ENCODE measurements at places on chromosomes 6 and 20. TPM values are rescaled to one million over a fixed set of nuclear protein-coding genes. Genes with fewer than 3 reads are reported as not detected.

Gene HCRTR2
- total RNA-seq, result not detected

Gene CTAGE9
- total RNA-seq, result not detected

Gene OR2H1
- not detected for total RNA-seq

Gene DUSP15
- total RNA-seq, result 2.5 TPM

Gene ZBTB46
- 3.3 TPM for total RNA-seq

Gene MYO6
- total RNA-seq, result 33.1 TPM

Gene SLC17A2
- total RNA-seq, result not detected

Gene IPCEF1
- total RNA-seq, result 0.12 TPM

Gene CD93
- total RNA-seq, result 13.4 TPM

Gene SPATA25
- total RNA-seq, result 1.4 TPM

Gene TRIM38
- total RNA-seq, result 10.2 TPM

Gene HEY2
- 1.7 TPM for total RNA-seq

Gene DYNLRB1
- total RNA-seq, result 66.5 TPM

Gene OXT
- total RNA-seq, result not detected

Gene SEC23B
- 81.0 TPM for total RNA-seq

Gene MAFB
- total RNA-seq, result 0.99 TPM

Gene CPNE5
- total RNA-seq, result 0.40 TPM

Gene TP53TG5
- not detected for total RNA-seq

Gene EIF2S2
- 85.1 TPM for total RNA-seq

Gene IMPG1
- total RNA-seq, result not detected

Gene TMEM170B
- total RNA-seq, result 1.9 TPM

Gene PI16
- under 0.01 TPM for total RNA-seq

Gene NQO2
- 66.7 TPM for total RNA-seq

Gene ALDH5A1
- 2.9 TPM for total RNA-seq

Gene CYP24A1
- total RNA-seq, result not detected

Gene CST5
- not detected for total RNA-seq

Gene SSTR4
- 0.13 TPM for total RNA-seq

Gene BFSP1
- total RNA-seq, result 2.9 TPM

Gene FHL5
- total RNA-seq, result not detected

Gene EPPIN
- not detected for total RNA-seq

Gene KCNB1
- under 0.01 TPM for total RNA-seq

Gene POFUT1
- total RNA-seq, result 39.8 TPM

Gene PBOV1
- total RNA-seq, result not detected

Gene PSORS1C2
- not detected for total RNA-seq

Gene BPIFB1
- not detected for total RNA-seq

Gene CEP85L
- total RNA-seq, result 11.8 TPM

Gene SLC16A10
- not detected for total RNA-seq

Gene CNBD2
- 1.8 TPM for total RNA-seq

Gene PRIM2
- 22.3 TPM for total RNA-seq

Gene MDFI
- 0.19 TPM for total RNA-seq

Gene MUC21
- not detected for total RNA-seq

Gene GABRR1
- not detected for total RNA-seq

Gene SLC17A3
- not detected for total RNA-seq

Gene DEFB132
- total RNA-seq, result not detected
